ENCODE measurements at places on chromosomes 11 and 22.
A peak's percentile ranks its signal among the peaks of the same experiment; 100 is the strongest.

- H3K27me3 ChIP-seq, result no peaks in the 10 kb centered on the region
- H3K4me3 ChIP-seq, result peak overlapping the region; percentile 95
- peaks cover 52% of the 10 kb centered on the region for H3K36me3 ChIP-seq
- H3K4me1 ChIP-seq, result peaks cover 53% of the 10 kb centered on the region
Measured at GRCh38 chr11:119093942-119094815, 7.5 kb downstream of the DPAGT1 start.

GRCh38 chr22:19717691-19718455, 3.6 kb downstream of the SEPTIN5 start:
- H3K27ac ChIP-seq, result no peak overlapping the region
- H3K27me3 ChIP-seq, result peaks cover 80% of the 10 kb centered on the region
- ATAC-seq, result peak; percentile 77

GRCh38 chr11:100789500-100789899, 102.4 kb downstream of the ARHGAP42 start:
- H3K4me1 ChIP-seq, result no peaks in the 10 kb centered on the region
- H3K27ac ChIP-seq, result no peak overlapping the region
- H3K27me3 ChIP-seq, result no peaks in the 10 kb centered on the region
- ATAC-seq, result no peak

- peaks cover 18% of the 10 kb centered on the region for H3K36me3 ChIP-seq
- no peaks in the 10 kb centered on the region for H3K27me3 ChIP-seq
- H3K4me3 ChIP-seq, result no peak overlapping the region
- peaks cover 16% of the 10 kb centered on the region for H3K4me1 ChIP-seq
Measured at GRCh38 chr11:72398058-72398758, 36.1 kb downstream of the CLPB start.

Data from stimulated activated memory B cell treated with anti-CD40 and anti-IgM and Interleukin-4, amounts not matched to agents 10 μg/mL and 1 μg/mL and 100 μg/mL, for 72 hours (primary cell).